ENCODE measurements at places on chromosomes 2 and 18.

- DNase-seq, result no peak
These were observed 63.9 kb downstream of the PPP1R1C start for GRCh38 chr2:182049372-182050148.

- DNase-seq, result no peak
These were observed 643 bp upstream of the DTNB start for GRCh38 chr2:25674077-25674362.

- peak; percentile 64 for DNase-seq
These were observed 73.4 kb upstream of the ID2 start for GRCh38 chr2:8608411-8608954.

DNA sequence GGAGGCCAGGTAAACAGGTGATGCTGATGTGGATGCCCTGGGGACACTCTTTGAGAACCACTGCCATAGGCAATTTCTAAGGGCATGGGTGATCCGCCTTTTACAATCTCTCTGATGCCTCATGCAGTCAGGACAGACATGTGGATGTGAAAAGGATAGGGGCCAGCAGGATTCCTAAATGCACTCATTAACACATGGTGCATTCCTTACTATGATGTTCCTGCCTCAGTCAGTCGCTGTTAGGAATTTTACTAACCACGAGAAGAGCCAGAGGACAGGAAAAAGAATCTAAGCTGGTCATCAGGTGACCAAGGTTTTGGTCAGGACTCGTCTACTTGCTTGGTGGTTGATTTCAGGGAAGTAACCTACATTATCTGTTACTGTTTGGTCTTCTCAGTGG is 191.0 kb downstream of the ARL4C start:
- DNase-seq, result no peak

GRCh38 chr18:23189099-23189498 is 53.8 kb downstream of the CABLES1 start:
- DNase-seq, result no peak

DNA sequence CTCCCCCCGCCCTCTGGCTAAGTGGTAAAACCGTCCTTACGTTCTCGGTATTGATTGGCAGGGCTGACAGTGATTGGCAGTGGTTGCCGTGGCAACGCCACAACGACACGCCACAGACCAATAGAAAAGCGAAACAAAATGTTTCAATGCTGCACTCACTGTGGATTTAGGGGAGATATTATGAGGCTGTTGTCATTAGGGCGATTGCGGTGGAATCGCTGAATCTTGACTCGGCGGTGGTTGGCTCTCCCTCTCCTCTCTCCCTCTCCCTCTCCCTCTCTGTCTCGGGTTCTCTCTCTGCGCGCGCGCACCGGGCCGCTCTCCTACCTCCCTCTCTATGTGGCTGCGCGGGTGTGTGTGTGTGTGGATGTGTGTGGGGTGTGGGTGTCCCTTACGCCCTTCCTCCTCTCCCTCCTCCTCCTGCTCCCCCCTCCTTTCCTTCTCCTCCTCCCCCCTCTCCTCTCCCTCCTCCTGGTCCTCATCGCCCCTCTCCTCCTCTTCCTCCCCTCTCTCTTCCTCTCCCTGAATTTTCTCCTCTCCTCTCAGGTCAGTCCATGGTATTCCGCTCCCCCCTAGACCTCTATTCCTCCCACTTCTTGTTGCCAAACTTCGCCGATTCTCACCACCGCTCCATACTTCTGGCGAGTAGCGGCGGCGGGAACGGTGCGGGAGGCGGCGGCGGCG is at the start of gene SIX3:
SIX3 (plus strand) TSS at position 152 of the 684 bp plus-strand sequence; CDS start at position 555, 403 bp downstream.
- peak; percentile 81 for DNase-seq

GRCh38 chr2:54836477-54836876 is 113.0 kb downstream of the EML6 start:
- DNase-seq, result no peak

All from GM12865 (cell line).